Urinary bladder (tissue), 4 donors: ENCODE measurements at places on chromosomes 11 and 22.

DNA sequence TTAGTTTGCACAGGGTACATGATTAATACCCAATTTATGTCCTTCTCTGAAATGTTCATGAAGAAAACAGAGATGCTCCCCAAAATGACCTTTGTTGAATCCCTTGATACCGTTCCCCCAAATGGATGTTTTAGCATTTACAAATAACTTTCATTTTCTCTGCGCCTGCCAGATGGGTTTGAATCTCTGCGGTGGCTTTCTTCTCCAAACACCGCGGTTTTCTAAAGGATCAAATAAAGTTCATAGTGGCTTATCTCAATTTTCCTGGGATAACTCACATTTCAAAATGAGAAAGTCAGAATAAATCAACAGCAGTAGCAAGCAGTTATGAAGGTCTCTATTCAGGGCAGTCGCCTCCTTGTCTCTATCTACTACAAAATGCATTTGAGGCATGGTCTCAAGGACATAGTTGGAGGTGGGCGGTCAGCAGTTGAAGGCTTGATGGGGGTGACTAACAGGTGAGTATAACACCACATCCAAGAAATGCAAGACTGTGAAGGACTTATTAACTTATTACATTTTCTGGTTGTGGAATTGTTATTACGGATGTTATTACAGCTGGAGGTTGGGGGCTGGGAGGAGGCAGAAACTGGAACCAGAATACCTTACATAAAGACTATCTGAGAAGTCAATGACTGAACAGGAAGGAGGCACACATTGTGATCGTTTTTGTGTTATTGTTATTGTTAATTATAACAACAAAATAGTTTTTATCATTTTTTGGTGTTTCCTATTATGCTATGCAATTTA is 1513.3 kb downstream of the FAM181B start:
- DNase-seq = no peak

DNA sequence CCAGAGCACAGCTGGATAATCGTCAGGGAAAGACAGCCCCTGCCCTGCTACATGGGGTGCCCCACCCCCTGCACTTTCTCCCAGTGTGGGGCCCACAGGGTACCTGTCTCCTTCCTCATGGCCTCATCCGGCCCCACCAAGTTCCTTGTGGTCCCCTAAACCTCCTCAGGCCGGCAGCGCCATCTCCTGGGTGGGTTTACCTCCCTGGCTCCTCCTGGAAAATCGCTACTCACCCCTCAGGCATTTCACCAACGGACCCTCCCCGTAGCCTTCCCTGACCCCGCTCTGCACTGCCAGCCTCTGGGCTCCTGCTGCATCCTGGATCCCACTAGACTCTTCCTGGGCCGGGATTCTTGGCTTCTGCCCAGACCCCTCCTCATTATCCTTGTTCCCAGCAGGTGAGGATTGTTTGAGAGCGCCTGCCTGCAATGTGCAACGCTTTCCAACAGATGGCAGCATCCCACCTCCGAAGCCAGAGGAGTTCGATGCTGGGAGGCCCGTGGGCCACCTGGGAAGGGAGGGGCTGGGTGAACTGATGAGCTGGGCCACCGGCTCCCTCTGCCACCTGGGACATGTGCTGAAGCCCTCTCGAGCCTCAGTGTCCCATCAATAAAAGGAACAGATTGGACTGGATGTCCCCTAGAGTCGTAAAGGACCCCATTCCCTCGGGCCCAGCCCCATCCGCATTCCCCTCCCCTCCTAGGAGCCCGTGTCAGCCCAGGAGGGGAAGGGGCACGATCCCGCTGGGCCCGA is 44.2 kb upstream of the TTLL12 start:
- no peak for DNase-seq

GRCh38 chr11:76615950-76616349 is 54.6 kb downstream of the LRRC32 start:
- DNase-seq = no peak

DNA sequence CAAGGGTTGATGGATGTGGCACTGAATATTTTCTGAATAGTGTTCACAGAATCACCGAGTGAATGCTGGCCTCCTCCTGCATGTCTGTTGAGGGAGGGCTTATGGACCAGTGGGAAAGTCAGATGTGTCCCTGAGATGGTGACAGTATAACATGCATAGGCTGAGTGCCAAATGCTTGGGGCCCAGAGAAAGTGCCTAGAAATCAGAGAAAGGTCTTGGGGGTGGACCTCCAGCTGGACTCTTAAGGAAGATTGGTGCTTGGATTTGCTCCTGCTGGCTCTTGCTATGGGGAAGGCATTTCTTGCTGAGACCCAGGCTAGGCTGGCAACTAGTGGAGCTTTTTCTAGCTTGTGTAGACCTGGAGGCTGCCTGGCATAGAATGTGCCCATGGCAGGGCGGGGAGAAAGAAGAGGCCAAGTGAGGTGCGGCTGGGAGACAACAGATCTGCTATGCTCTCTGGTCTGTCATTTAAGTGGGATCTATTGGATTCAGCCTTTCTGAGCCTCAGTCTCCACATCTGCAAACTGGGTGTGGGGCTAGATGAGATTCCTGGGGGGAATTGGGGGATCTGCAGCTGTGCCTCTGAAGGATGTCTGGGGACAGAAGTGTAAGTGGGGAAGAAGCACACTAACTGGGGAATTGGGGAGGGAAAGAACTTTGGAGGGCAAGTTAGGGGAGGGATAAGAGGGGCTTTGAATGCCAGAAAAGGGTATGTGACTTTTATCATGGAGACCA is 27.4 kb downstream of the ZNRF3 start:
- DNase-seq = no peak

DNA sequence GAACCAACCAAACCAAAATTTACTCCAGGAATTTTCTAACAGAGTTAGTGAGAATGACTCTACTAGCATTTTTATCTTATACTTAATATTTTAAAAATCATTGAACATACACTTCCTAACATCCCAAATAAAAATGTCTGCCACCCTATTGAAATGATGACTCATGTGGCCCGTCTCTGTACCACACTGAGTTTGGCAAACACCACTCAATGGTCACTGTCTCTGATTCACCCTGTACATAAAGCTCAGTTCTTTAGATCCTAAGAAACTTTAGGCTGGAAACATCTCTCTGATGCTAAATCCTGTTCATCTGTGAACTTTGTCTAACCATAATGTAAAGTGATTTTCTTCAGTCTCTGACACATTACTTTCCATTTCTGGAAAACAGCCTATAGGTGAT is 182.0 kb downstream of the CWF19L2 start:
- DNase-seq = no peak

DNA sequence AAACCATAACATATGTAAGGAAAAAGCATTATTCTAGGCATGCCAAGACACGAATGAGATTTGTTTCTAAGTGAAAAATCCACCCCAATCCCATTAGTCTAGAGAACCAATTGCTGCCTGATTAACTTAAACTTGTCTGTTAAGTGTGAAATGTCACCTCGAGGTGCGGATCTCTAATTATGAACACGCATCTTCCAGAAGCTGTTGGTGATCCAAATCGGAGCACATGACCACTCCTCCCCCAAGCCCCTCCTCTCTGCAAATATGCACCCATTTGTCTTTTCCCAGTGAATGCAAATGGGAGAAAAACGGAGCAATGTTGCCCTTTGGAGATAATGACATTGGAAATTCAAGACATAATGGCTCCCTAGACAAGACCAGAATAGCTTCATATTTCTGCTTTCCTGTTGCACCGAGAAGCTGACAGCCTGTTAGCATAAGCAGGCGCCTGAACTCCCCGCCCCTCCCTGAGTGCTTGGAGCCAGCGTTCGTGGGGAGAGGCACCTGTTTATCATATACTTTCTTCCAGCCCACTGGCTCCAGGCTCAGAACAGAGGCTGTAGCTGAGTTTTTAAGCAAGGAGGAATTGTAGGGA is 6.0 kb upstream of the FXYD6 start:
- no peak for DNase-seq

- no peak for DNase-seq
Measured at GRCh38 chr11:27868226-27868625, 168.0 kb upstream of the BDNF start.
